ENCODE measurements at places on chromosomes 1 and 21. TPM values are rescaled to one million over a fixed set of nuclear protein-coding genes. Genes with fewer than 3 reads are reported as not detected.

The C1orf21 gene
- 9.7 TPM for total RNA-seq

The ITGB2 gene
- 0.66 TPM for total RNA-seq

The PGLYRP4 gene
- not detected for total RNA-seq

The LRRC71 gene
- total RNA-seq, result not detected

The ZNF672 gene
- total RNA-seq, result 19.0 TPM

The HSD3B2 gene
- not detected for total RNA-seq

The RO60 gene
- total RNA-seq, result 22.0 TPM

The FOXE3 gene
- not detected for total RNA-seq

The HHIPL2 gene
- 9.4 TPM for total RNA-seq

The ST6GALNAC5 gene
- not detected for total RNA-seq

The FCAMR gene
- total RNA-seq, result not detected

The MROH9 gene
- total RNA-seq, result not detected

The CCDC185 gene
- total RNA-seq, result not detected

The SPRR4 gene
- total RNA-seq, result not detected

The LCE2C gene
- total RNA-seq, result not detected

The PLCH2 gene
- total RNA-seq, result 0.28 TPM

The CELA3A gene
- total RNA-seq, result not detected

The PTGER3 gene
- not detected for total RNA-seq

The GPR89A gene
- total RNA-seq, result 16.4 TPM

The S100B gene
- total RNA-seq, result not detected

The GNAT2 gene
- not detected for total RNA-seq

The CHI3L1 gene
- not detected for total RNA-seq

The DNASE2B gene
- not detected for total RNA-seq

The LY9 gene
- 0.22 TPM for total RNA-seq

The HSD3B1 gene
- not detected for total RNA-seq

The SWT1 gene
- total RNA-seq, result 1.7 TPM

The TMEM69 gene
- 19.7 TPM for total RNA-seq

The HES5 gene
- total RNA-seq, result not detected

The SPRR2A gene
- total RNA-seq, result not detected

The MCOLN2 gene
- 1.2 TPM for total RNA-seq

The INAVA gene
- total RNA-seq, result 43.6 TPM

The ATP5PB gene
- 250 TPM for total RNA-seq

The EPHA10 gene
- 0.96 TPM for total RNA-seq

The CRP gene
- total RNA-seq, result not detected

The CELSR2 gene
- total RNA-seq, result 5.1 TPM

The NLRP3 gene
- total RNA-seq, result not detected

The OR14K1 gene
- not detected for total RNA-seq

The PCAT6 gene
- total RNA-seq, result 2.4 TPM

The GNAI3 gene
- total RNA-seq, result 5.4 TPM

The LIN28A gene
- total RNA-seq, result not detected

The RNASEL gene
- total RNA-seq, result 2.1 TPM

The TAS1R1 gene
- not detected for total RNA-seq

The TEX38 gene
- not detected for total RNA-seq

The MAPKAPK2 gene
- 78.6 TPM for total RNA-seq

The RIPPLY3 gene
- total RNA-seq, result 0.46 TPM

All from A549 treated with GW870086 at 1 μM for 4 hours (cell line).